ENCODE measurements at places on chromosomes 13 and 19. TPM values are rescaled to one million over a fixed set of nuclear protein-coding genes. Genes with fewer than 3 reads are reported as not detected.

GRCh38 chr19:13937479-13938300 is 527 bp downstream of the PODNL1 start:
- H3K27ac ChIP-seq = no peak overlapping the region
- DNase-seq = no peak
- no peaks in the 10 kb centered on the region for H3K36me3 ChIP-seq
- H3K27me3 ChIP-seq = peaks cover 4% of the 10 kb centered on the region

ZNF667 gene
- total RNA-seq = 0.32 TPM

ESD gene
- 73.7 TPM for total RNA-seq

- H3K4me3 ChIP-seq = no peak within 1 kb of the TSS
- no peak within 1 kb of the TSS for H3K27ac ChIP-seq
- H3K27me3 ChIP-seq = peaks cover 38% of the 10 kb centered on the region
- DNase-seq = peak; percentile 59
- H3K36me3 ChIP-seq = no peaks in the 10 kb centered on the region
Observed at GRCh38 chr19:45913874-45914830, at the start of gene NANOS2. TSS of gene NANOS2 (minus strand) at chr19:45914778. CDS start at chr19:45914693, 85 bp downstream.

GRCh38 chr19:39408392-39409207 is 2.0 kb downstream of the ZFP36 start:
- H3K4me1 ChIP-seq = peaks cover 47% of the 10 kb centered on the region
- no peaks in the 10 kb centered on the region for H3K27me3 ChIP-seq
- H3K36me3 ChIP-seq = peaks cover 27% of the 10 kb centered on the region
- peak overlapping the region; percentile 84 for H3K4me3 ChIP-seq
- peak; percentile 61 for DNase-seq

DNA sequence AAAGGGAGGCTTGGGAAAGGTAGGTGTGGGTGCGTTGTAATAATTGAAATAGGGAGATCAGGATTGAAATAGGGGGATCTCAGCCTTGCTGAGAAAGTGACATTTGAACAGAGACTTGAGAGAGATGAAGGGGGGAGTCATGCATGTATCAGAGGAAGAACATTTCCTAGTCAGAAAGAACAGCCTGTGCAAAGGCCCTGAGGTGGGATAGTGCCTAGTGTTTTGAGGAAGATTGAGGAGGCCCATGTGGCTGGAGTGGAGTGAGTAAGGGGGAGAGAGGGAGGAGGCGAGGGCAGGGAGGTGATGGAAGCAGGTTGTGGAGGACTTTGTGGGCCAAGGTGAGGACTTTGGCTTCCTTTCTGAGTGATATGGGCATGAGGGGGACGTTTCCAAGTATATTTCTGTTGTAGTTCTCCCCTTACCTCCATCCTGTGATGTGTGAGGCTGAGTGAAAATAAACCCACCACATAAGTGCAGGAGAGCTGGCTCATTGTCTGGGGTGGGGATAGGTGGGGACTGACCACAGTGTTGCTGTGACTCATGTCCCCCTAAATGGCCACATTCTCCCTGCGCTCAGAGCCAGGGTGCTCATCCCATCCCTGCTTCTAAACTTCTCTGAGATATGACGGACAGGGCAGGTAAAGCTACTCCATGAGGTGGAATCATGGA is 17.8 kb downstream of the ACTL9 start:
- peaks cover 9% of the 10 kb centered on the region for H3K27me3 ChIP-seq
- H3K36me3 ChIP-seq = peaks cover 4% of the 10 kb centered on the region

GRCh38 chr19:35414442-35414841 is 33.6 kb upstream of the FFAR2 start:
- DNase-seq = no peak
- peaks cover 1% of the 10 kb centered on the region for H3K36me3 ChIP-seq
- H3K27me3 ChIP-seq = peaks cover 41% of the 10 kb centered on the region
- no peak overlapping the region for H3K27ac ChIP-seq
- H3K4me1 ChIP-seq = peaks cover 2% of the 10 kb centered on the region
